Fibroblast of mammary gland (primary cell): ENCODE measurements at places on chromosomes 7 and 10.
A peak's percentile ranks its signal among the peaks of the same experiment; 100 is the strongest.

GRCh38 chr7:97733276-97734161 lies 1.6 kb downstream of the TAC1 start:
- DNase-seq, result no peak

DNA sequence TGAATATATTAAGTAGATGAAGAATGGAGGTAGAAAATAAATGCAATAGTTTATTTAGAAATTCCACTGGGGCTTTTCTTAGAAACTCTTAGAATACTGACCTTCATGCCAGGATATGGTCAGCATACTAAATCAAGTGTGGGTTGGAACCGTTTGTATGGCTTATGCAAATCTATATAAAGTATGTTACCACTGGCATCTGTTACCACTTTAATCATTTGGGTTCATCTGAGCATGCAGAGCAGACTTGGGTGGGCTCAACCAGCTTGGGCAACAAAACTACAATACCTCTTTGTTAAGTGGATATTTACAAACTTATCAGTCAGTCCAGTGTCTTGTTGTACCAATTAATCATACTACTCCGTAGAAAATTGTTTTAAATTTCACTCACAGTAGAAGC lies 125.8 kb downstream of the CRPPA start:
- peak; percentile 1 for DNase-seq

DNA sequence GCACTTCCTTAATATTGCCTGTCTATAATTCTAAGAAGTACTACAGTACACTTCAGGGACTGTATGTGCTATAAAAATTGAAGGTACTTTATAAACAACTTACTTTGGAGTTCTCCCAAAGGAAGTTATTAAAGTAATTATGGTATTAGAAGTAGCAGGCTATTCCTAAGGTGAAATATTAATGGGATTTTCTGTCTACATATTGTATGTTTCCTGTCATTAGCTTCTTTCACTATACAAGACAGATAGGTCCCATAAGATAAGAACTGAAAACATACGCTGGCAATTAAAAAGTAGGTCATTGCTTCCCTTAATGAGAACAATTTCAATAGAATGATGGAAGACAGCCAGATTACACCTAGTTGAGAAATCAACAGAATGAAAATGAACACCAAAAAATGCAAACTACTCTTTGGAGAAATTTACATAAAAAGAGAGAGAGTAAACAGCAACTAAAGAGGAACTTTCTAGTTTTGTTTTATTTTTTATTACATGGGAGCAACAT lies 147.0 kb downstream of the HBP1 start:
- DNase-seq, result no peak

GRCh38 chr10:94192974-94193373 lies 169.8 kb downstream of the NOC3L start:
- peak; percentile 16 for DNase-seq

GRCh38 chr10:35940141-35941041 lies 298.3 kb upstream of the FZD8 start:
- DNase-seq, result peak; percentile 53

- DNase-seq, result peak; percentile 35
These were observed 51.8 kb downstream of the GALNT11 start for GRCh38 chr7:152076940-152077933.

DNA sequence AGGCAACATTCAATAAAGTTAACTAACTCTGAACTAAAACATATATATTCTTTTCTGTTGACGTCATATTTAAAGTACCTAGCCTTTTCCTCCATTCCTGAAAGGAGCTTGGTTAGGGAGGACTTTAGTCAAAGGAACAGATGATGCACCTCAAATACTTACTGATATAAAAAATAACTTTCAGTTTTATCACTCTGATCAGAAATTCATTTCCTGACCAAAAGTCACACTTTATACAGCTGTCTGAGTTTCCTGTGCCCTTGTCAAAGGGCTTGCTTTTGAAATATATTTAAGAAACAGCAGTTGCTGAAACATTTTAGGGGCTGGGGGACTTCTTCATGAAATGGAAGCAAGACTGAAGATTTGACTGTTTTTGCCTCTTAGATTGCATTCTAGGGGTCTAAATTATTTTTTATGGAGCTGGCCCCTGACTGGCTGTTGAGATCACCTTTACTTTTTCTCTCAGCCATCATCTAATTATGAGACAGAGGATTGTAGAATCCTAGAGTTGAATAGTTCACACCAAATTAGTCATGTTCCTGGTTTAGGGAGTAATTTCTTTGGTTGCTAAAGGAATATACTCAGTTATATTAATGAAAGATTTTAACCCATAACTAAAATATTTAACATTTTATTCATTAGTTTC lies 46.6 kb downstream of the GLCCI1 start:
- DNase-seq, result no peak

GRCh38 chr10:113121153-113121552 lies 171.1 kb downstream of the TCF7L2 start:
- DNase-seq, result no peak

- DNase-seq, result no peak
These were observed 2.6 kb downstream of the CRHR2 start for GRCh38 chr7:30679664-30680063.

DNA sequence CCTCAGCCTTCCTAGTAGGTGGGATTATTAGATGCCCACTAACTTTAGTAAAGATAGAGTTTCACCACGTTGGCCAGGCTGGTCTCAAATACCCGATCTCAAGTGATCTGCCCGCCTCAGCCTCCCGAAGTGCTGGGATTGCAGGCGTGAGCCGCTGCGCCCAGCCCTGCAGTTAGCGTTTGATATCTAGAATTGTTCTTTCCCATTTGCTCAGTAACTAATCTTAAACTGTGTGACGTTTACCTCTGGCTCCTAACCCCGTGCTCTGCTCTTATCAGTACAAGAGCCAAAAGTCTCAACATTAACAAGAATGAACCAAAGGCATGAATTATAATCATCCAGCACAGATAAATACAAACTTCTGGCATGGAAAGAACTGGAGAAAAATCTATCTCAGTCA lies 47.4 kb downstream of the IGF2BP3 start:
- no peak for DNase-seq

DNA sequence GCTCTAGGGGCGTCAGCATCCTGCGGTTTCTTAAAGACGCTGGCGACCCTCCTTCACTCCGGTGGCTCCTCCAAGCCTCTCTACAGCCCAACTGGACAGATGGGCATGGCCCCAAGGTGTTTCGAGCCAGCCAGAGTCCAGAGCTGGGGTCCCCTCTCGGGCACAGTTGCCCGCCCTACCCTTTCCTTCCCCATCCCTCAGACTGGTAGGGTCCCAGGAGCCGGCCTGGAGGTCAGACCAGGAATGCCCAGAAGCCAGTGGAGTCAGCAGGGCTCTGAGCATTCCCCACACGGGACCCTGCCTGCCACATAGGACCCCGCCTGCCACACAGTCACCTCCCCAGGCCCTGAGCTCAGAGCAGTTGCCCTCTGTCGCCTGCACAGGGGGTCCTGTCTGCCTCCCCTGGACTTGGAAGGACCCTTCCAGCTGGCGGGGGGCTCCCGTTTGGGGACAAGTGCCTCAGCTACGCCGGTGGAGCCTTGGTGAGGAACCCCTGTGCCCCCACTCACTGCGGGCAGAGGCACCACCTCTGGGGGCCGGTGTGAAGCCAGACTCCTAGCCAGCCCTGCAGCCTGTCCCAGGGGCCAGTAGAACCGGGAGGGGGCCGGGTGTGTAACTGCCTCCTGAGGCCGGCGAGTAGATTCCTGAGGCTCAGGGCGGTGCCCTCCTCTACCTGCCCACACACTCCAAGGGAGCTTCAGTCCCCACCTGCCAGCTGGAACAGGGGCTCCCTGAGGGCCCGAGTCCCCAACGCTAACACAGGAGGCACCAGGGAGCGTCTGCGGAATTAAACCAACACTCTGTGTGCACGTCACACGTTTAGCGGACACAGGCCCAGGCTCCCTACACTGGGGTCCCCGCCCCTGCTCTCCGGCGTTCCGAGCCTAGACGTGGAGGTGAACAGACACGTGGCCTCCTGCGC lies 19.4 kb upstream of the PDGFA start:
- no peak for DNase-seq

DNA sequence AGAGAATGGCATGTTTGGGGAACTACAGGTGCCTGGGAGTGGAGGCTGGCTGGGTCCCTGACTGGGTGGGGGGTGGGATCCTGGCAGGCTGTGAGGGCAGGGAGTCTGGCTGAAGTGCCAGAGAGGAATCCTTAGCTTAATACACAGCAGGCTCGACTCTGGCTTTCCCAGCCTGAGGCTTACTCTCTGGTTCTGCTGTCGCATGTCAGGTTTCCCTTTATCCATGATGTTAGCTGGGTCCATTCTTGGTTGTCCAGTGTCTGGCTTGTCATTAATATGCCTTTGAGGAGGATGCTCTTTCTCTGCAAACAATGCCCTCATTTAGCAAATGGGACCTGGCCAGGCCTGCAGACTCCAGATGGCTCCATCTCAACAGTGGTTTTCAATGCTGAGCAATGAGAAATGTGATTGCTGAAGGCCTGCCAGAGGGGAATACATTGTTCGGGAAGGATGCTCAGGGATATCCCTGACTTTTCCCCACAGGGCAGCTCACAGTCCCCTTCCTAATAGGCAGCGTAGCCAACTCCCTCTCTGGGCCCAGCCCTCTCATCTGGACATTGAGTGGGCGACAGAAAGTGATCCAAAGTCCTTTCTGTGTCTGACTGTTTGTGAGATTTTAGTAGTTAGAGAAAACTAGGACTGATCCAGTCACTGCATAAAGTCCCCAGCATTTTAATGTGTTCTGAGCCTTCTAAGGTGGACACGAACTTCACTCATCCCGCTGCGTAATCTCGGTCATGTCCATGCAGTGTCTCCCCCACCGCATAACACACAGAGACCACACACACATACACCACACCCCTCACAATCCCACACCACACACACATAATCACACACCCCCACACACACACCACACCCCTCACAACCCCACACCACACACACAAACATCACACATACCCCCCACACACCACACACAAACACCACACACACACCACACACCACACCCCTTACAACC lies 124.9 kb downstream of the ANLN start:
- DNase-seq, result no peak

DNA sequence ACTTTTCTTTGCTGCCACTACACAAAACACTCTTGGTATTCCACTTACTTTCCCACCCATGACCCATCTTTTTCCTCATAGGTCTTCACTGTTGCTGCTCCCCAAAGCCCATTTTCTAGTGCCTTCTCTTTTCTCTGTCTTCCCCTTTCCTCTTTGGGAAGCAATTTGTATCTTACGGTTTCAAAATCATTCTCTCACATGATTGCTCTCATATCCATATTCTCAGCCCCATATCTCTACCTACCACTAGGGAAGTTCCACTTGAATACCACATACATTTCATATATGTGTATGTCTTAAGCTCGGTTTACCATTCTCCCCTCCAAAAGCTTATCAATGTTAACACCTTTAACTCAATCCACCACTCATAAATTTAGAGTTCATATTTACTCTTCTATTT lies 3.2 kb upstream of the UBE2D1 start:
- no peak for DNase-seq

- DNase-seq, result no peak
These were observed 53.6 kb downstream of the MINPP1 start for GRCh38 chr10:87558333-87558732.

GRCh38 chr7:117686311-117686935 lies 186.8 kb downstream of the CTTNBP2 start:
- DNase-seq, result no peak

GRCh38 chr10:124745673-124746072 lies 1.5 kb upstream of the FAM53B start:
- DNase-seq, result peak; percentile 81

DNA sequence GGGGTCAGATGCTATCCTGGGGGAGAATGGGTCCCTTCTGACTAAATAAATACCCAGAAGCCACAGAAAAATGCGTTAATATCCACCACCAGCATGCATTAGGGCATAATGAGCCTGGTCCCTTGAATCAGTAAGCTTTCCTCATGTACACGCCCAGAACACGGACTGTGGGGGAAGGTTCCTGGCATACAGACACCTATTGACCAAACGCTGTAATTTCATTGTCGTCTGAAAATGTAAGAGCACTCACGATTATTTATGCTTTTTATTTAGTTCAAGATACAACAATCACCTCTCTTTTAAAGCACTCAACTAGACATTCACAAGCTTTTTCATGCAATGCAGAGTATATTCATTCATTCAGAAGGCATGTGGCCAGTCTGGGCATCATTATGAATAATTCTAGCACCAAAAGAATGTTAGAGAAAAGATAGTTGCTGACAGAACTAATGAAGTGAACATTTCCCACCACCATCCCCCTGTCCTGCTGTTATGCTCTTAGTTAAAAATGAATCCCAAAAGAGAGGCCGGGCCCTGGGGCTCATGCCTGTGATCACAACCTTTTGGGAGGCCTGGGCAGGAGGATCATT lies 101.0 kb downstream of the SVIL start:
- peak; percentile 20 for DNase-seq

GRCh38 chr7:129122751-129123509 lies 21.6 kb upstream of the TSPAN33 start:
- peak; percentile 18 for DNase-seq

- DNase-seq, result no peak
These were observed 7.6 kb upstream of the C10orf105 start for GRCh38 chr10:71727105-71727737.

GRCh38 chr7:118061386-118061785 lies 122.6 kb upstream of the LSM8 start:
- DNase-seq, result no peak

GRCh38 chr7:123669485-123669884 lies 13.8 kb downstream of the LMOD2 start:
- no peak for DNase-seq

DNA sequence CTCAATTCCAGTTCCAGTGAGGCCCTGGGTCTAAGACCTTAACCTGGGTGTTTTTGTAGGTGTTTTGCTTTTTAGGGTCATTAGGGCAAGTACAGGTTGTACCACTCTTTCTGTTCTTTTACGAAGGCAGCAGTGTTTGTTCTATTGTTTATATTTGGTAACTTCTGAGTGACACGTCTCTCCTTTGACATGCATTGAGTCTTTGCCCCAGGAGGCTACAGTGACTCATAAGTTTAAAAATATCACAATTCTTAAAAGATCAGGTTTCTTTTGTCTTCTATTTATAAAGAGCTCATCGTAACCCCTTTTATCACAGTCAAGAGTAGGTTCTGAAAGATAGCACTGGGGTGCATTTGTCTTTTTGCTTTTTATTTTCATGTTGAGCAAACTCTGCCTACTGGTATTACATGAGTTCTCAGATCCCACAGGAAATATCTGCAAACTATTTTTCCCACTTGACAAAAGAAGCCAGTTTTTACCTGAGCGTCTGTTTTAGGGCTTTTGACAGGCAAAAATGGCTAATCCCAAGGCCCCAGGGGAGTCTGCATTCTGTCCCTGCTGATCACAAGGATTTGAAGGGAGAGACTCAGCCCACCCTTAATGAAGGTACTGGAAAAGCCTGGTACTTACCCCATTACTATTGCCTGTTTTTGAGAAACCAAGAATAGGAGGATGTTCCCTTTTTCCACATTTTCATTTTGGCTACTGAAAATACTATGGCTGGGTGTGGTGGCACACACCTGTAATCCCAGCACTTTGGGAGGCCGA lies 7.9 kb downstream of the NUDT13 start:
- DNase-seq, result peak; percentile 76
